IPS DF 19.7 (cell line): ENCODE measurements at places on chromosomes 1 and 21.

GRCh38 chr1:230288641-230289349, 137.3 kb downstream of the PGBD5 start:
- DNase-seq, result no peak

GRCh38 chr1:54375712-54376429, 30.3 kb downstream of the SSBP3 start:
- DNase-seq, result peak; percentile 48

GRCh38 chr1:34825455-34826091, 32.8 kb downstream of the GJA4 start:
- no peak for DNase-seq

GRCh38 chr1:234647245-234647644, 37.3 kb upstream of the IRF2BP2 start:
- no peak for DNase-seq

DNA sequence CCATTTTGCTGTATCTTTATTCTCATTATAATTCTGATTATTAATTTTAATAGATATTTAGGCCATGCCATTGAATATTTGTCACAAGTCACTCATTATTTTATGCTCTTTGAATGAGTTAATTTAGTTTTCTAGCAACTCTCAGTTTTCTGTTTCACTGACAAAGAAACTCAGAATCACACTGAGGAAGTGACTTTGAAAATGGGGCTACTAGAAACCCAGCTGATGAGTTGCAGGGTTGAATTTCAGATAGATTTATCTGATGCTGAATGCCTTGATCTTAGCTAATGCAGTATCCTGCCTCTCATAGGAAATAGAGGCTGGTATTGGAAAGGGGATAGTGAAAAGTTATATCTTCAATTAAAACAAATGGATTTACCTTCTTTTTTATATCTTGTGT, 67.4 kb upstream of the PLA2G4A start:
- DNase-seq, result no peak

- no peak for DNase-seq
Observed at GRCh38 chr1:32903991-32904785, 3.0 kb upstream of the TMEM54 start.
